Osteoblast (primary cell): ENCODE measurements at places on chromosomes 16 and 17. TPM values are rescaled to one million over a fixed set of nuclear protein-coding genes. Genes with fewer than 3 reads are reported as not detected.
A peak's percentile ranks its signal among the peaks of the same experiment; 100 is the strongest.

The GLIS2 gene
- 5.0 and 5.4 TPM in 2 replicates for total RNA-seq

The MSLN gene
- total RNA-seq: under 0.01 and 1.2 TPM in 2 replicates

The CIBAR2 gene
- under 0.01 TPM in 1 of 2 replicates, not detected in the other for total RNA-seq

DNA sequence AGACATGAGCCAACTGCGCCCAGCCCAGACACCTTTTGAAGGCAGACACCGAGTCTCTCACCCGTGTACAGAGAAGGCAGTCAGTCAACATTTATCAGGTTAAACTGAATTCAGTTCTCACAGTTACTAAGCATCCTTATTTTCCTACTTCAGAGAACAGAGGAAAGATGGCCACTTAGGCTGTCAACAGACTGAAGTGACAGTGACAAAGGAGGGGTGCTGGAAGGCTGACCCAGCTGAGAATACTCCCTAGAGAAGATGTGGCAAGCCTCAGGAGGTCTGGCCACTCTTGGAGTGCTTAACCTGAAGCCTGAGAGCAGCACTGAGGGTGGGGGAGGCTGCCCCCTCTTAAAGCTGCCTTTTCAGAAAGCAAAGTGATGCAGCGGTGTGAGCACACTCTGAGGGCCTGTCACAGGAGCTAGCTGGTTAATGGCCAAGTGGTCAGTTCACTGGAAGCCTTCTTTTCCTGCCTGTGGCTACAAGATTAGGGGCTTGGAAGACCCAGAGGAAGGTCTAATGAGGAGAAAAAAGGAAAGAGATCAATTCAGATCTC is 51.0 kb upstream of the SREBF1 start:
- peak; percentile 39 for DNase-seq
- H3K36me3 ChIP-seq: peaks cover 29% of the 10 kb centered on the region
- H3K4me3 ChIP-seq: no peak overlapping the region
- peaks cover 13% of the 10 kb centered on the region for H3K4me1 ChIP-seq
- no peak overlapping the region for H3K27ac ChIP-seq

GRCh38 chr17:1217089-1217385 is 37.3 kb upstream of the ABR start:
- no peak for DNase-seq
- no peak overlapping the region for H3K4me3 ChIP-seq
- peaks cover 34% of the 10 kb centered on the region for H3K27me3 ChIP-seq

The ZNF594 gene
- 8.7 and 11.5 TPM in 2 replicates for total RNA-seq

The TAT gene
- under 0.01 TPM in 1 of 2 replicates, not detected in the other for total RNA-seq

The GRB2 gene
- total RNA-seq: 68.8 and 69.0 TPM in 2 replicates

- H3K36me3 ChIP-seq: no peaks in the 10 kb centered on the region
- no peaks in the 10 kb centered on the region for H3K27me3 ChIP-seq
- DNase-seq: no peak
Measured at GRCh38 chr16:66083171-66083570, 283.3 kb upstream of the CDH5 start.

DNA sequence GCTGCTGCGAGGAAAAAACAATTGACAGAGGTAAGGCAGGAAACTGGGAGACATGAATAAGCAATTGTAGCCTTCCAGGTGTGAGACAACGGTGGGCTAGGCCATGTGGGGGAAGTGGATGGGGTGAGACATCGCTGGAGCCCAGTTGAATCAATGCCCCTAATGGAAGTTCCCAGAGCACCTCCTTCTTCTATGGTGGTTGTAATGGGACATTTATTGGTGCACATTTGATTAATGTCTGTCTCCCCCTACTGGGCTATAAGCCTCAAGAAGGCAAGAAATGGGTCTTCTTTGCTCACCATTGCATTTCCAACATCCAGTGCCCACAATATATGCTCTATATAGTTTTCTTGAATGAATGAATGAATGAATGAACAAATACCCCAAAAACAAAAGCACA is 22.7 kb upstream of the CD300E start:
- peaks cover 14% of the 10 kb centered on the region for H3K27me3 ChIP-seq
- no peak overlapping the region for H3K27ac ChIP-seq
- DNase-seq: no peak
- no peaks in the 10 kb centered on the region for H3K4me1 ChIP-seq

GRCh38 chr17:350706-351448 is 1.7 kb downstream of the RPH3AL start:
- no peaks in the 10 kb centered on the region for H3K36me3 ChIP-seq
- peak; percentile 93 for DNase-seq
- H3K4me1 ChIP-seq: peaks cover 7% of the 10 kb centered on the region
- H3K27me3 ChIP-seq: no peaks in the 10 kb centered on the region
- no peak overlapping the region for H3K4me3 ChIP-seq

GRCh38 chr16:55421226-55421625 is 57.8 kb upstream of the MMP2 start:
- no peak overlapping the region for H3K4me3 ChIP-seq
- no peaks in the 10 kb centered on the region for H3K4me1 ChIP-seq
- H3K36me3 ChIP-seq: no peaks in the 10 kb centered on the region
- H3K27me3 ChIP-seq: no peaks in the 10 kb centered on the region

The SGCA gene
- 0.29 TPM in 1 of 2 replicates, not detected in the other for total RNA-seq

The PPM1E gene
- under 0.01 TPM in 2 replicates for total RNA-seq

GRCh38 chr16:62967163-62967562 is 930.9 kb upstream of the CDH8 start:
- no peaks in the 10 kb centered on the region for H3K4me1 ChIP-seq
- H3K27me3 ChIP-seq: no peaks in the 10 kb centered on the region
- H3K27ac ChIP-seq: no peak overlapping the region
- H3K4me3 ChIP-seq: no peak overlapping the region
- no peaks in the 10 kb centered on the region for H3K36me3 ChIP-seq
- DNase-seq: no peak

DNA sequence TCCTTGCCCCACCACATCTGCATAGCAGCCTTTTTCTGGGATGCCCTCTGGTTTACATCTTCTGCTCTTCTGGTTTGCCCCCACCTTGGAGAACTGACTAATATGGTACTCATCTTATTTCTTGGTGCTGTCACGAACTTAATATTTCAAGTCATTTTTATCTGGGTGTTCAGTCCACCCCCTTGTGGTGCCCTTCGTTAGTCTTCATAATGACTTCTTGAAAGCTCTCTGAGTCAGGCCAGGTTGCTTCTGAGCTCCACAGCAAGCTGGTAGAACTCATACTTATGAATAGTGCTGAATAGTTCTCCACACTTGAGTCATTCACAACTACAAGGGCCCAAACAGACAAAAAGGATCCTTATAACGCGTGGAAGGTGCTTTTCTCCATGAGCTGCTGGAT is 35.8 kb upstream of the TEKT3 start:
- H3K27ac ChIP-seq: peak overlapping the region; percentile 87
- H3K36me3 ChIP-seq: no peaks in the 10 kb centered on the region
- peak overlapping the region; percentile 60 for H3K4me3 ChIP-seq
- no peaks in the 10 kb centered on the region for H3K27me3 ChIP-seq
- DNase-seq: peak; percentile 92

- H3K27me3 ChIP-seq: no peaks in the 10 kb centered on the region
- H3K27ac ChIP-seq: no peak within 1 kb of the TSS
- peaks cover 30% of the 10 kb centered on the region for H3K36me3 ChIP-seq
Measured at GRCh38 chr17:39197380-39198185, at the start of gene CACNB1. TSS of gene CACNB1 (minus strand) at chr17:39197669. CDS start at chr17:39197495, 174 bp downstream.

DNA sequence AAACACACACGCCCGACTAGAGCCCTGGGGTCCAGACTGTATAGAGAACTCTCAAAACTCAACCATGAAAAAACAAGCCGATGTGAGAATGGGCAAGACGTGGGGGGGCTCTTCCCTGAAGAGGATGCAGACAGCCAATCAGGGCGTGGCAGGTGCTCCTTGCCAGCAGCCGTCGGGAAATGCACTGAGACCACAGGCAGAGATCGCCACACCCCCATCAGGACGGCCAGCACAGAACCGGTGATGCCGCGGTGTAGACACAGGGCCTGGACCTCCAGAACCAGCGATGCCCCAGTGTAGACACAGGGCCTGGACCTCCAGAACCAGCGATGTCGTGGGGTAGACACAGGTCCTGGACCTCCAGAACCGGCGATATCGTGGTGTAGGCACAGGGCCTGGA is 169.2 kb downstream of the LAT start:
- no peak overlapping the region for H3K4me3 ChIP-seq
- no peaks in the 10 kb centered on the region for H3K27me3 ChIP-seq
- DNase-seq: no peak
- H3K36me3 ChIP-seq: no peaks in the 10 kb centered on the region

GRCh38 chr17:38419508-38419981 is 8.7 kb upstream of the ARHGAP23 start:
- H3K36me3 ChIP-seq: no peaks in the 10 kb centered on the region
- peaks cover 22% of the 10 kb centered on the region for H3K4me1 ChIP-seq
- peak; percentile 66 for DNase-seq
- H3K4me3 ChIP-seq: no peak overlapping the region
- peaks cover 28% of the 10 kb centered on the region for H3K27me3 ChIP-seq

DNA sequence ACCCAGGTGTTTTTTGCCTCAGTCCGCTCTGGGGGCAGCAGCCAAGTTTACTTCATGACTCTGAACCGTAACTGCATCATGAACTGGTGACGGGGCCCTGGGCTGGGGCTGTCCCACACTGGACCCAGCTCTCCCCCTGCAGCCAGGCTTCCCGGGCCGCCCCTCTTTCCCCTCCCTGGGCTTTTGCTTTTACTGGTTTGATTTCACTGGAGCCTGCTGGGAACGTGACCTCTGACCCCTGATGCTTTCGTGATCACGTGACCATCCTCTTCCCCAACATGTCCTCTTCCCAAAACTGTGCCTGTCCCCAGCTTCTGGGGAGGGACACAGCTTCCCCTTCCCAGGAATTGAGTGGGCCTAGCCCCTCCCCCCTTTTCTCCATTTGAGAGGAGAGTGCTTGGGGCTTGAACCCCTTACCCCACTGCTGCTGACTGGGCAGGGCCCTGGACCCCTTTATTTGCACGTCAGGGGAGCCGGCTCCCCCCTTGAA is 2.1 kb upstream of the C17orf107 start:
- H3K4me1 ChIP-seq: peaks cover 10% of the 10 kb centered on the region
- H3K36me3 ChIP-seq: peaks cover 36% of the 10 kb centered on the region
- H3K27ac ChIP-seq: no peak overlapping the region
- peak; percentile 52 for DNase-seq
- no peaks in the 10 kb centered on the region for H3K27me3 ChIP-seq
- no peak overlapping the region for H3K4me3 ChIP-seq

The SPNS2 gene
- under 0.01 TPM in 2 replicates for total RNA-seq

- no peaks in the 10 kb centered on the region for H3K27me3 ChIP-seq
- no peak overlapping the region for H3K27ac ChIP-seq
- no peak overlapping the region for H3K4me3 ChIP-seq
- no peak for DNase-seq
- H3K4me1 ChIP-seq: no peaks in the 10 kb centered on the region
- peaks cover 67% of the 10 kb centered on the region for H3K36me3 ChIP-seq
Measured at GRCh38 chr17:81844327-81844851, 9.5 kb upstream of the PPP1R27 start.

DNA sequence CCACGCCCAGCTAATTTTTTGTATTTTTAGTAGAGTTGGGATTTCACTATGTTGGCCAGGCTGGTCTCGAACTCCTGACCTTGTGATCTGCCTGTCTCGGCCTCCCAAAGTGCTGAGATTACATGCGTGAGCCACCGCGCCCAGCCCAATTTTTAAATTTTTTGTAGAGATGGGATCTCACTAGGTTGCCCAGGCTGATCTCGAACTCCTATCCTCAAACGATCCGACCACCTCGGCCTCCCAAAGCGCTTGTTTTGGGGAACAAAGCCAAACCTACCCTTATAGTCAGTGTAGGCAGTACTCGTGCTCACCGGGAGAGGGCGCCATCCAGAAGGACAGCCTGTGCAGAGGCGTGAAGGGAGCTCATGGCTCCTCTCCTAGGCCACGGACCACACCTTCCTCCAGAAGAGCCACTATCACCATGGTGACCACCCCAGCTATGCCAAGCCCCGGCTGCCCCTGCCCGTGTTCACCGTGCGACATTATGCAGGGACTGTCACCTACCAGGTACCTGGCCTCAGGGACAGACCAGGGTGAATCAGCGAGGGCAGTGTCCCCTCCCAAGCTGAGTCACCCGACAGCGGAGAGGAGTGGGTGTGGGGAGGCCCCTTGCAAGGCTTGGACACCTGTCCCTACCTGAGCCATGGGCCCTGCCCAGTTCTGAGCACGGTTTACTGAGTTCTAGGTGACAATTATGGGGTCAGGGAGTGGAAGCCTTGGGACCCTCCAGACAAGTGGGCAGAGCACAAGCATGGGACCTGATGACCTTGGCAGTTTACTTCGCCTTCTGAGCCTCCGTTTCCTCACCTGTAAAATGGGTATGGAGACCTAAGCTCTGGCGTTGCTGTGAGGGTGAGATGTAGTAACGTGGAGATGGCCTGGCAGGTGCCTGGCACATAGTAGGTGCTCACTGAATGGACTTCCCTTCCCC is 13.7 kb downstream of the MYO15B start:
- H3K27ac ChIP-seq: no peak overlapping the region
- H3K4me1 ChIP-seq: no peaks in the 10 kb centered on the region

- H3K36me3 ChIP-seq: peaks cover 12% of the 10 kb centered on the region
- no peak overlapping the region for H3K4me3 ChIP-seq
- no peak overlapping the region for H3K27ac ChIP-seq
Measured at GRCh38 chr17:37133136-37133535, 184.4 kb downstream of the AATF start.

GRCh38 chr16:27398894-27399853 is 2.8 kb upstream of the IL21R start:
- no peaks in the 10 kb centered on the region for H3K27me3 ChIP-seq
- peaks cover 25% of the 10 kb centered on the region for H3K4me1 ChIP-seq
- no peak overlapping the region for H3K4me3 ChIP-seq
- no peak for DNase-seq
- no peak overlapping the region for H3K27ac ChIP-seq
- no peaks in the 10 kb centered on the region for H3K36me3 ChIP-seq

The KRTAP1-1 gene
- 2.2 and 2.4 TPM in 2 replicates for total RNA-seq

DNA sequence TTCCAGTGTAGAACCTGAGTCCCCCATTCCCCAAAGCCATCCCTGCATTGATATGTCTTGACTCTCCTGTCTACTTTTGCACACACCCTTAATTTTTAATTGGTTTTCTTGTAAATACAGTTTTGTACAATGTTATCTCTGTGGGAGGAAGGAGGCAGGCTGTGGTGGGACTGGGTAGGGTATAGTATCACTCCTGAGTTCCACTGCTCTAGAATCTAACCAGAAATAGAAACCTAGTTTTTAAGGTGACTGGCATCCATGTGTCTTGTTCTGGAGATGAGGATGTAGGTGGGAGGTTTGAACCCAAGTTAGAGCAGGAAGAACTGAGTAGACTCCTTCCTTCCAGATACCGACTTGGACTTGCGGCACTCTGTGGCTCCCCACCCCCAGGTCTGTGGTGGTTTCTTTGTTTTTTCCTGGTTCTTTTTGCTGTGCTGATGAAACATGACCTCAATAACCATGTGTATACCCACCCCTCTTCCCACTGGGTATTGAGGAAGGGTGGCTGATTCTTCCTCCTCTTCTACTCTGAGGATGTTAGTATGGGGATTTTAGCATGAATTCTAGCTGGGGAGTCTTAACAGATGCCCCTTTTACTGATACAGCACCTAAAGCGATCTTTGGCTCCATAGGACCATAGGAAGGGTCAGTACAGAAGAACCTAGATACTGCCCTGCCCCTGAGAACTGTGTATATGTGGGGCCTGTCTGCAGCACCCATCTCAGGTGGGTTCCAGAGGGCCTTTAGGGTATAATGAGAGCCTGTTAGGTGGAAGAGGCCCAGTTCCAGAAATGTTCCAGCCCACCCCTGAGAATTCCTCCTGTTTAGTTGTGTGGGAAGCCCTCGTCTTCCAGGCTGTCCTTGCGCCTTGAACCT is 48.7 kb downstream of the SF3B3 start:
- DNase-seq: peak; percentile 61
- no peaks in the 10 kb centered on the region for H3K27me3 ChIP-seq
- H3K27ac ChIP-seq: peak overlapping the region; percentile 72
- peaks cover 72% of the 10 kb centered on the region for H3K36me3 ChIP-seq
- H3K4me1 ChIP-seq: peaks cover 75% of the 10 kb centered on the region

- H3K27ac ChIP-seq: peak overlapping the region; percentile 23
- peaks cover 30% of the 10 kb centered on the region for H3K4me1 ChIP-seq
- H3K27me3 ChIP-seq: no peaks in the 10 kb centered on the region
- no peak overlapping the region for H3K4me3 ChIP-seq
- peak; percentile 67 for DNase-seq
Measured at GRCh38 chr16:2121853-2122252, 13.8 kb downstream of the PKD1 start.

The DUS1L gene
- 43.8 and 43.9 TPM in 2 replicates for total RNA-seq
